Epithelial cell of prostate (primary cell): ENCODE measurements at places on chromosomes 3 and 15.

GRCh38 chr15:80404057-80404760 is at the start of gene ARNT2:
ARNT2 (plus strand) TSS chr15:80404382; CDS start chr15:80404516, 134 bp downstream.
- DNase-seq: no peak

GRCh38 chr3:182925944-182926337 is 54.4 kb downstream of the DCUN1D1 start:
- no peak for DNase-seq

- DNase-seq: no peak
Measured at GRCh38 chr3:94612631-94613030, 549.8 kb downstream of the NSUN3 start.

- no peak for DNase-seq
Measured at GRCh38 chr3:151191095-151191494, 11.9 kb downstream of the GPR171 start.

- DNase-seq: peak; percentile 97
Measured at GRCh38 chr3:31077021-31077601, 182.7 kb upstream of the GADL1 start.

DNA sequence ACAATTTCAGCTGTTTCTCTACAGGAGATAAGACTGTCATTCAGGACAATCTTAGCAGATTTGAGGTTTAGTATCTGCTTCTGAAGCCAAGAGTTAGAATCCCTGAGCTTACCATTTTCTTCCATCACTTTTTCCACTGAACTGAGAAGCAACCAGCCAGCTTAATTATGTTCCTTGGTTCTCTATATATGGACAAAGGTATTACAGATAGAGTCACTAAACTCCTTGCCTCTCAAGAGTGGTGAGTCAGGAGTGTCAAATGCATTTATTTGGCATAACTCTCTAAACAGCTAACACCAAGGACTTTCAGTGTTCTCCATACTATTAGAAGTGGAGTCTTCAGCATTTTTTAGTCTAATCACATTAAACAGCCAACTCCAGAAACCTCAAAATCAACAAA is 239.3 kb downstream of the ALCAM start:
- no peak for DNase-seq

DNA sequence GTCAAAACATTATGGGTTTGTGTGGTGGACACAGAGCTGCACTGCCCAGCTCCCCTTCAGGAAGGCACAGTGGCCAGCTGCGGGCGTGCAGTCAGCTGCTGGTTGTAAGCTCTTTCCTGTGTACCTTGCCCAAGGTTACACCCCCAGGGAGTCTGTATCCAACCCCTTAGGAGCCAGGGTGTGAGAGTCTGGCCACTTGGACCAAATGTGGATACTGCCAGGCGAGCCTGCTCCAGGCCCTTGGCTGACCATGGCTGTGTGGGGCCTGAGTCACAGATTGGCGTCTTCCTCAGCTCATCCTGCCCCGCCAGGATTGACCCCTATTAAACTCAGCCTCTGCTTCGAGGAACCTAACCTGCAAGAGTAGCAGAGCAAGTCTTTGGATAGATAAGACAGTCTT is 56.9 kb downstream of the ABHD5 start:
- DNase-seq: no peak

GRCh38 chr15:83733206-83733605 is 79.3 kb downstream of the ADAMTSL3 start:
- peak; percentile 95 for DNase-seq

DNA sequence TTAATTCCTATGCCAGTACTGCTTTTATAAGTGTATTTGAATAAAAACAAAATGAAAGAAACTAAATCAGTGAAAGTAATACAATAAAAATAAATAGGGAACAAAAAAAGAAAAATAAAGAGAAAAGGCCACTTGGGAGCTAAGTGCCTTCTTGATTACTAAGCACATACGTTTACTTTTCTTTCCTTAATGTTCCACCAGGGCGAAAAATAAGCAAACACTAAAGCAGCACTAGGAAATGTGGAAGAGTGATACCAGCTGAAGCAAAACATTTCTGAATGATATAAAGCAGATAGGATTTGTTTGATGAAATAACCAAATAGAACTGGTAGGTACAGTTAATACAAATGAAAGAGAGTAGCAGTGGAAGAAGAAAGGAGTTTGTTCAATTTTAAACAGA is 132.8 kb upstream of the ZPLD1 start:
- DNase-seq: no peak

GRCh38 chr15:39414201-39414600 is 166.7 kb upstream of the THBS1 start:
- DNase-seq: no peak

DNA sequence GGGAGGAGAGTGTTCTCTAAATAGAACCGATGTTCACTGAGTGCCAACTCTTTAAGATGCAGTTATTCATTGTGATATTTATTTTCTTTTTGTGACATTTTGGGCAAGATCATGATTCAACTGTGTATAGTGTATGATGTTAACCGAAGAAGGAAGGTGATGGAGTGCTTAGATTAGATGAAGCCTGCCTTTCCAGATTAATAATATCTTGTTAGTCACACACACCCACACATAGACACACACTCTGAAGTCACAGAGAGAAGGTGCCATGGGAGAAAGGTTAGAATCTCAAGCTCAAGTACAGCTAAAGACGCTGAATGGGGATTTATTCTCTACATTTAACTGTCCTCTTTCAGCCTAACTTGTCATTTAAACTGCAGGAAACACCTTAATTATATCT is 77.0 kb downstream of the SLC9A9 start:
- DNase-seq: no peak

DNA sequence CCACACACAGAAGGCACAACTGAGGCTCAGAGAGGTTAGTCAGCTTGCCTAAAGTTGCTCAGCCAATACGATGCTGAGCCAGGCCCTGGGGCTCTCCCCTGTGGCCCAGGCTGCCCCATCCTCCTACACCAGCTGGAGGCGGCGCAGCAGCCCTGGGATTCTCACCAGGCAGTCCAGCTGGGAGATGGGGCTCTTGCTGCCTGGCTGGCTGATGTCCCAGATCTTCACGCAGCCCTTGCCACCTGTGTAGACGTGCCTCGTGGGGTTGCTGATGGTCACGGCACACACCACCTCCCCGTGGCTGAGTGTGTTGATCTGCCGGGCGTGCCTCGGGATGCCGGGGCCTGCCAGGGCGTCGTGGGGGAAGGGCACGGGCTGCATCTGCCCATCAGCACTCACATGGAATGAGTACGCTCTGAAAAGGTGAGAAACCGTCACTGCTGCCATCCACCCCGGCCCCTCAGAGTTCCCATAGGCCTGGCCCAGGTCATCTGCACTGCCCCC is 42.8 kb downstream of the TLE3 start:
- DNase-seq: no peak

DNA sequence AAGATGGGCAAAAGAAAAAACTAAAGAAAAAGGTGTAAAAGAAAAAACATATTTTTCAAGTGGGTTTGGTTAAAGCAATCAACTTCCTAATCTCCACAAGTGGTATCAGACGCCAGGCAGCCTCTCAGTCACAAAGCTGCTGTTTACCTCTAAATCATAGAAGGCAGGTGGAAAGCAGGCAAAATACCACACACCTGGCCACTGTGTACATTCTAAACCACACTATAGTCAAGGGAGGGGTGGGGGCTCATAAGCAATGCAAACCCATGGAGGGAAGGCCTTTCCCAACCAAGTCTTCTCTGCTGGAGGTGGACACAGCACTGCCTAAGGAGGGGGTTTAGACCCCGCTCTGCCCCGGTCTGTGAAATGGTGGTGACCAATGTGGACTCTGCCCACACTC is 50.4 kb downstream of the MCF2L2 start:
- DNase-seq: no peak

GRCh38 chr3:142965581-142965980 is 2.1 kb upstream of the PAQR9 start:
- DNase-seq: no peak

DNA sequence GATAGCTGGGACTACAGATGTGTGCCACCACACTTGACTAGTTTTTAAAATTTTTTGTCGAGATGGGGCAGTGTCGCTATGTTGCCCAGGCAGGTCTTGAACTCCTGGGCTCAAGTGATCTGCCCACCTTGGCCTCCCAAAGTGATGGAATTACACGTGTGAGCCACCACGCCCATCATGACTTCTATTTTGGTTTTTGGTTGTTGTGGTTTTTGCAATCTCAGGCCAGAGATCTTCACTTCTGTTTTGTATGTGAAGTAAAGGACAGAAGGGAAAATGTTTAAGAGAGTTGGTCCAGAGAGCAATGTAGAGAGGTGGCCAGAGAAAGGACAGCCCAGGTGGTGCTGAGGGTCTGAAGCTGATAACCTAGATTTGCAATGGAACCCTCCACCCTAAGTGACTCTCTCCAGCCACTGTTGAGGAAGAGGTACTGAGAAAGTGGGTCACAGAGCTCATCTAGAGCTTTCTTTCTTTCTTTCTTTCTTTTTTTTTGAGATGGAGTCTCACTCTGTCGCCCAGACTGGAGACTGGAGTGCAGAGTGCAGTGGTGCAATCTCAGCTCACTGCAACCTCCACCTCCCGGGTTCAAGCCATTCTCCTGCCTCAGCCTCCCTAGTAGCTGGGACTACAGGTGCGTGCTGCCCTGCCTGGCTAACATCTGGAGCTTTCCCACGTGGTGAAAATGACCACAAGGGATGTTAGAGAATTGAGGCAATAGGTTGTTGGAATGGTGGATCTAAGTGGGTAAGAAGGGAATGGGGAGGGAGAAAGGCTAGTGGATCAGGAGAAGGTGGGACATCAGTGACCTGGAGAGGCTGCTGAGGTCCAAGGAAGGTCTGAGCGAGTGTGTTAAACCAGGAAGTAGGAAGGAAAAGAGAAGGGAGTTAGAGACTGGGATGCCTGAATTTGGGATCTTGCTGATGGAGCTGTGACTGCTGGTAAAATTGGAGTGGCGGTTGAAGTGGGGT is 22.4 kb upstream of the SEMA4B start:
- DNase-seq: no peak

DNA sequence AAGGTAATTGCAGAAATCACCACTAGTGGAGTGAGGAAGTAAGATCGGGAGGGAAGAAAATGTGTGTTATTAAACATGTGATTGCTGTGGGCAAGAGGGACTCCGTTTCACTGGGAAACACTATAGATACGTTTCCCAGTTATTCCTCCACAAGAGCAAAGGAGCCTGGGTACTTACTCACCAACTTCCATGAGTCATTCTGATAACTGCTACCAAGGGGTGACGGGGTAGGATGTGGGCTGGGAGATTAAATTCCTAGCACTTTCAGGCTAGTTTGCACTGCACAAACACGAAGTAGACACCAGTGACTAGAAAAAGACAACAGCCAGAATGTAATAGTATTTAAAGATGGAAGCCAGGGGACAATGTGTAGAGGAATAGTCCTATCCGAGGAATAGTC is 812.9 kb upstream of the CFAP20DC start:
- no peak for DNase-seq

- no peak for DNase-seq
Measured at GRCh38 chr3:193885832-193886231, 250.1 kb upstream of the HES1 start.

GRCh38 chr15:68227643-68228142 is 1.8 kb downstream of the CLN6 start:
- no peak for DNase-seq
